CD4-positive, alpha-beta T cell treated with Interleukin-1 beta for 1 hour (primary cell): ENCODE measurements at places on chromosomes 6 and 20.

GRCh38 chr6:20208687-20209378 lies 3.4 kb downstream of the MBOAT1 start:
- no peak for DNase-seq

DNA sequence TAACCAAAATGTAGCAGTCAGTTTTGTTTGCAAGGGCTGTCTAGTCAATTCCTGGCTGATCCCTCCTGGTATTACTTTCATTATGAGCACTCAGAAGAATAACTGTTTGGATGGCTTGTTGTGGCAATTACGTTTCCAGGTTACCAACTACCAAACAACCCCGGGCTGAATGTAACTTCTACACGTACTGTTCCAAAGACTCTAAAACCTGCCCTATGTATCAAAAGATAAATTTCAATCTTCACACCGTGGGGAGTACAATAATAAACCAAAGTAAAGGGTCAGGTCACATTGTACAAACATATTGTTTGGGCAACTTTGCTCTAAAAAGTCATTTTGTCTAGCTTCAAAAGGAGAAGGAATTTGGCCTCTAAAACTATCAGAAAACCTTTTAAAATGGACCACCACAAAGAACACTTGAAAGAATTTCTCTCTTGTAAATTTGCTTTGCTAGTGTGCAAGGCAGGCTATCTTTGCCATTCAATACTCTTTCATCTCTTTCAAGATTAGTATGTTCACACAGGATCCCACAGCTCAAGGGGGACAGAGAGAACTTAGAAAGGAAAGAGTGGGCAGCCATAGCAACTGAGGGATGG lies 27.6 kb downstream of the DCDC2 start:
- no peak for DNase-seq

- no peak for DNase-seq
Measured at GRCh38 chr20:57317316-57317788, 12.3 kb upstream of the SPO11 start.

DNA sequence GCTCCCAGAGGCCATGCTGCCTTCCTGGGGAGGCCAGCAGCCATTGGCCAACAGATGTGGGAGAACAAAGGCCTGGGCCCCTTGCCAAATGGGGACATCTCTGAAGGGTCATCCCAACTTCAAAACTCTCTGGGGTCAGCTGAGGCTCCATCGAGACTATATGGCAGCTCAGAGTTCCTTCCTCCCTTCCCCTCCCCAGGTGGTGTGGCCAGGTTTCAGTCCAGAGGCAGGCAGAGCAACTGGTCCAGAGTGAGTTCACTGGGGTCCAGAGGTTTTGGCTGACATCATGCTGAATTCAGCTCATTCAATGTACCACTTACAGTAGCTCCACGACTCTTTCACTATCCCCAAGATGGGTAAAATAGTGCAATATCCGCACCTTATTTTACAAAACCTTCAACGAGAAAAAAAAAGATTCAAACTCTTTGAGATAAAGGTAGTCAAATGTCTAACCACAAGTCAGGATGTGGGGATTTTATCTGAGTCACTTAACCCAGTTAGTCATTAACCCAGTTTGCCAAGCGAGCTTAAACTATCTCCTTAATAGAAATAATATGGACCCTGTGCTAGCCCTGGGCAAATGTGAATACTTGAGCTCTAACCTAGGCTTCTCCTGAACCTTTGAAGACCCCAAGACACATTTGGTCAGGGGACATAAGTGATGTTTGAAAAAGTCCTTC lies 108.4 kb upstream of the PLEKHG1 start:
- DNase-seq: peak; percentile 23

DNA sequence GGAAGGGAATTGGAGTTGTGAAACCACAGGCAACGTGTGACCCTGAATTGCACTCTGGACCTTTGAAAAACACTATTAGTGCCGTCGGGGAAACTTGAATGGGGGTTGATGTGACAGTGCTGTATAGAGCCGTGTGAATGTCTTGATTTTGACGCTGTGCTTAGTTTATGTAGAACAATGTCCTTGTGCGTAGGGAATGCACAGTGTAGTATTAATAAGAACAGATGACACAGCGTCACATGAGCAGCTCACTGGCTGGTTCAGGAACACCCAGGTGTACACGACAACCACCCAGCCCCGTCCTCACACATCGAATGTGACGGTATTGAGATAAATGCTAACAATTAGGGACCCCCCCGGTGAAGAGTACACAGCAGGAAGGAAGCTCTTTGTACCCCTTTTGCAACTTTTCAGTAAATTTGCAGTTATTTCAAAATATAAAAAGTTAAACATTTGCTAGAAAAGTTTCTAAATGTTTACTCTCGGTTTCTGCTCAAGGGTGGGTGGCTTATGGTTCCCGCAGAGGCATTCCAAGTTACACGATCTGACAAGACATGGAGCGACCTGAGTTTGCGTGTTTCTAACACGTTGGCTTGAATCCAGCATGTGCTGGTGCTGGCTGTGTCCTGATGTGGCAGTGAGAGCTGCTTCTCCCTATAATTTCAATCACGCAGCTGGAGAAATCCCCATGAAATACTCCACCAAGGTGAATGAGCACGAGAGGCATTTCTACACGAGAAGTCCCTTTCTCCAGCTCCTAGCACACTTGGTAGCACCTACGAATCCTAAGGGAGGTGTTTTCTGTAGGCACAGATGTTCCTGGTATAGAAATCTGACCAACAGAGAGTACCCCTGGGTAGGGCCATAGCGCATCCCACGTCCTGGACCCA lies 208.0 kb upstream of the EXOC2 start:
- DNase-seq: no peak

DNA sequence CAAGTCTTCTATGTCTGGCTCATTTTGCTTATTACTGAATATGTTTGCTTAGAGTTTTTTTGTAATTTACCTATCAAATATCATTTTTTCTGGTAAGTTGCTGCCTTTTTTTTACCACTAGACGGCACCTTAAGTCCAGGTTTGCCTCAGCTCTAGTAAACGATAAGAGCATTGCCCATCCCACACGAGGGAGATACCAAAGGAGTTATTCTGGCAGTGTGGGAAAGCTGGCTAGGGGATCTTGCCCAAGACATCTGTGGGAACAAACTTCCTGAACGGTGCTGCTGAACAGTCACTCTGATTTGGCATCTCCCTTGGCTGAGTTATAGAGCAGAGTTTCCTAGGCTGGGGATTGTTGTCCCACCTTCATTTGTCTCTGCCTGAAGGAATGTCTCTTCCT lies 306.4 kb downstream of the COL12A1 start:
- DNase-seq: no peak
